ENCODE measurements at places on chromosomes 13 and 19.

- DNase-seq = no peak
Observed at GRCh38 chr19:15635016-15635805, 5.5 kb upstream of the CYP4F3 start.

- no peak for DNase-seq
Observed at GRCh38 chr19:20840371-20840770, 64.3 kb downstream of the ZNF66 start.

DNA sequence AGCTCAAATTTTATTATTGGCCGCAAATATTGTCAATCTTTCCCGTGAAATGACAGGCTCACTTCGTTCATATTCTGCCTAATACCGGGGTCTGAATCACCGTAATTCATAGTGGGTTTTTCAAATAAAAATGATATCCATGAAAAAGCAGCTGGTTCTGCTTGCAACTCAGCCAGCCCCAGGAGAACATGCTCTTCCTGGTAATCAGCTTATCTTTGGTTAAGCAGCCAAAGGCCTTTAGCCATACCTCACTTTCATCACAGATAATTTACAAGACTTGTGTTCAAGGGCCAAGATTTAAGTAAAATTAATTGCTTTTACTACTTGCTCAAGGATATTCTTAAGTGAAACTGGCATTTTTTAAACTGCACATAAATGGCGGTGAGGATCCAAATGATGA, 22.5 kb downstream of the RNASEH2B start:
- DNase-seq = no peak

- no peak for DNase-seq
Observed at GRCh38 chr19:932648-933552, 7.1 kb downstream of the ARID3A start.

DNA sequence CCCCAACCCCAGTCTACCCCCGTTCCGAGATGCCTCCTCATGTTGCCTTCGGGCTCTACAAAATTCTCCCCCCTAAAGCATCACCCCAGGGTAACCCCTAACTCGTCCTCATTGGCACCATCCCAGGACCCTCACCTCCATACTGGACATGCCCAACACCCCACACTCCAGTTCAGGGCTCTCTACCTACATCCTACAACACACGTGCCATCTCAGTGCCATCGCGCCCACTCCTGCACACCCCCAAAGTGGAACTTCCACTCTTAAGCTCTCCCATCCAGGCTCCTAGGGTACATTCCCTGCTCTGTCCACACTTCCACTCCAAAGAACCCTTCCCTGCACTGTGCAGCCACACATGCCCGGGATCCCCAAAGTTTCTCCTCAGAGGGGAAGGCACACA, 827 bp upstream of the FKRP start:
- DNase-seq = no peak

DNA sequence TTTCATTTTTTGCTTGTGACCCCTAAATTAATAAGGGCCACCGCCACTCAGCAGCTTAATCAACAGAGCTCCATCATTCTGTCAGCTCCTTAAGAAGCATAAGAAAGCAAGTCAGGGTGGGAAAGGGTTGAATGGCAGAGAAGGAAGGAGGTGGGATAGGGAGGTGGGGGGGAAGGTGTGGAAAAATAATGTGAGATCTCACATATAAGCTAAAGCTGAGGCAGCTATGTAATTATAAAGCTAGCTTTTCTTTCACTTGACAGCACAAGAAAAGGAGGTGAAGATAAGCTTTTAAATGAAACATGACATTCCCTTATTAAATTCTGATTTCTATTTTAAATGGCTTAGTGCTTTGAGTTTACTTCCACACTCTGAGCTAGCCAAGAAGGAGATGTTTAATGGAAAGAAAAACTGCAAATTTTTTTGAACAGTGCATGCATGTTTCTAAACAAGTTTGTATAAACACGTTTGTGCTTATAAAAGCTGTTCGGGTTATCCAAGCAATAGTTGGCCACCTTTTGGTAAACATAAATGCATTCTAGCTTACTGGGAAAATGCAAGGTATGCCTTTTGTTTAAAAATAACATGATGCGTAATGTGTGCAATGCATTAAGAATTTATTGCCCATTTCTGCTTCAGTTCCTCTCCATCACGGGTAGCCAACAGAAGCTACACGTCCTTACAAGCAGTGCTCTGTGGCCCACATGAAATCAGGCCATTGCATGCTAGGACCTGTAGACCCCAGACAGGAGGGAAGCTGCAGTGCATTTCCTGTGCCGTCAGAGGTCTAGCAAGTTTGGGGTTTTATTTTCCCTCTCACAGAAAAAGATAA, 96.2 kb downstream of the LHFPL6 start:
- no peak for DNase-seq

DNA sequence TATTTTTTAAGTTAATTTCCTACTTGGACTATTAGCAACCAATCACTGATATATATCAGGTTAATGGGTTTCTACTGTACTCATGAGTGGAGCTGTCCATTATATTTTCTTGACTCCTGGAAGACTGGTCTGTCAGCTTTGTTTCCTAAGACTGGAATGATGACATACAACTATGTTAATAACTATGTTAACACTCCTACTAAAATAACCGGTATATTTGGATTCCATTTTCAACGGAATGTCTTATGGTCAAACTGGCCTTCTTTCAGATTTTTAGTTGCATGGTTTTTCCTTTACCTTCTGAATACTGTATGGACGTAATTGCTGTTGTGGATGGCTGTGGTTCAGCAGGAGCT, 45.8 kb upstream of the GPI start:
- DNase-seq = no peak

GRCh38 chr13:71831716-71832115, 35.3 kb downstream of the DACH1 start:
- peak; percentile 63 for DNase-seq

GRCh38 chr19:54530866-54531265, 28.2 kb downstream of the LAIR2 start:
- DNase-seq = no peak

- DNase-seq = no peak
Observed at GRCh38 chr13:79185580-79185979, 220.5 kb downstream of the RBM26 start.

GRCh38 chr13:60146471-60146870, 17.3 kb downstream of the DIAPH3 start:
- no peak for DNase-seq

DNA sequence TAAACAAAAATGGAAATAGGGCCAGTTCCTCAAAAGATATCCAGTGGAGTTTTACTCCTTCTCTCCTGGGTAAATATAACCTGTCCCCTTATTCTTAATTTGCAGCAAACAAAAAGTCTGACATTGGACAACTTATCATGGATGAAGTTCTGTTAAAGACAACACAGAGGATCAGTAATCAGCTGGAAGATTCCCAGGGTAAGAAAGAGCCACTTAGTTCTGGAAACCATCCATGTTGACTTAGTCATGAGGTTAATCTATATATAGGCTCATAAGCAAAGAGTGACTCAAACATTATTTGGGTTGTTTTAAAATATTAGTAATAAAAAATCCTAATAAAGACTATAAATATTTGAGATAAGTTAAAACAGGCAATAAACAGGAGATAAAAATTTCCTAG, 40.5 kb upstream of the EBPL start:
- no peak for DNase-seq

DNA sequence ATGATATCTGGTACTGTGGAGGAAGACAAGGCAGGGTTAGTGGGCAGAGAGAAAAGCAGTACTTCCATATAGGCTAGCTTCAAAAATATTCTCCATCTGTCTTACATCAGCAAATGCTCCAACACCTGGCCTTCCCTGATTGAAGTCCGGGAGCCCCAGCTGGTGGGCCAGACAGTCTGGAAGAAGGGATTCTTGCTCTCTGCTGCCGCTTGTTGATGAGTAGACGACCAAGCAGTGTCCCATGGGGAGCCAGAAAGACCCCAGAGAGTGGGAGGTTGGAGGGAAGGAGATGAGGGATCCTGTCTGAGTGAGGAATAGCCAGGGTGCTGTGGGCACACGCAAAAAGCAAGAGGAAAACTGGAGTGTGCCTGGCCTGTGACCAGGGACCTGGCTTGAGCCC, 95.1 kb downstream of the ATP8A2 start:
- DNase-seq = no peak

DNA sequence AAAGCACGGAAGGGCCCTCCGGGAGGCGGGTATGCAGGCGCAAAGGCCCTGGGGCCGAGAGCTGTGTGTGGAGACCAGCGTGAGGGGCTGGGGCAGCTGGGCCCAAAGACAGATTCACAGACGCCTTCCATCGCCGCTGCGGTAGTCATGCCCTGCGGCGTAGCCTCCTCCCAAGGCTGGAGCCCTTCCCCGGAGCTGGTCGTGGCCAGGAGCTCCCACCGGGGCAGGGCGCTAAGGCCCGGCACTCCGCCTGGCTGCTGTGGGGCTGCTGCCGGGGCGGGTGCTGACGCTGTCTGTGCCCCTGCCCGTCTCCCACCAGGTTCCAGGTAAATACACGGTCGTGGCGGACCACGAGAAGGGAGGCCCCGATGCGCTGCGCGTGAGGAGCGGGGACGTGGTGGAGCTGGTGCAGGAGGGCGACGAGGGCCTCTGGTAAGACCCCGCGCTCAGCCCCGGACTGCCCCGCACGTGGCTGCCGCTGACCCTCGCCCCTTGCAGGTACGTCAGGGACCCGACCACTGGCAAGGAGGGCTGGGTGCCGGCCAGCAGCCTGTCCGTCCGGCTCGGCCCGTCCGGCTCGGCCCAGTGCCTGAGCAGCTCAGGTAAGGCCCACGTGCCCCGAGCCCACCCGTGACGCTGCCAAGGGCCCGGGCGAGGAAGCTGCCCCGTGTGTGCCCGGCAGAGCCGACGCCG, 9.4 kb upstream of the F7 start:
- DNase-seq = no peak

DNA sequence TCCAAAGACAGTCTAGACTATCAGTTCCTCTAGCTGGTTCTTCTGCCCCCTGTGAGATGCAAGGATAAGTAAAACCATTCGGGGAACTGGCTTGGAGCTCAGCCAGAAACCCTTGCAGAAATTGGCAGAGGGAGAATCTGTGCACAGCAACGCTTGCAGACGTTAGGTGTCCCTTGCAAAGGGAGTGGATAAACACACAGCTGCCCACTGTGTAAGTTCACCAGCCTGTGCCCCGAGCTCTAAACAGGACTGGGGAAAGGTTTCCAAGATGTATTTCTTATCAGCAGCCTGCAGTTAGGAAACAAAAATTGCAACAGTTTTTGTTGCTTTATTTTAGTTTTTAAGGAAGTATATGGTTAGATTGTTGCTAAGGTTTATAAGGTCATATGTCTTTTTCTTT, 19.0 kb upstream of the ADGRE1 start:
- no peak for DNase-seq

DNA sequence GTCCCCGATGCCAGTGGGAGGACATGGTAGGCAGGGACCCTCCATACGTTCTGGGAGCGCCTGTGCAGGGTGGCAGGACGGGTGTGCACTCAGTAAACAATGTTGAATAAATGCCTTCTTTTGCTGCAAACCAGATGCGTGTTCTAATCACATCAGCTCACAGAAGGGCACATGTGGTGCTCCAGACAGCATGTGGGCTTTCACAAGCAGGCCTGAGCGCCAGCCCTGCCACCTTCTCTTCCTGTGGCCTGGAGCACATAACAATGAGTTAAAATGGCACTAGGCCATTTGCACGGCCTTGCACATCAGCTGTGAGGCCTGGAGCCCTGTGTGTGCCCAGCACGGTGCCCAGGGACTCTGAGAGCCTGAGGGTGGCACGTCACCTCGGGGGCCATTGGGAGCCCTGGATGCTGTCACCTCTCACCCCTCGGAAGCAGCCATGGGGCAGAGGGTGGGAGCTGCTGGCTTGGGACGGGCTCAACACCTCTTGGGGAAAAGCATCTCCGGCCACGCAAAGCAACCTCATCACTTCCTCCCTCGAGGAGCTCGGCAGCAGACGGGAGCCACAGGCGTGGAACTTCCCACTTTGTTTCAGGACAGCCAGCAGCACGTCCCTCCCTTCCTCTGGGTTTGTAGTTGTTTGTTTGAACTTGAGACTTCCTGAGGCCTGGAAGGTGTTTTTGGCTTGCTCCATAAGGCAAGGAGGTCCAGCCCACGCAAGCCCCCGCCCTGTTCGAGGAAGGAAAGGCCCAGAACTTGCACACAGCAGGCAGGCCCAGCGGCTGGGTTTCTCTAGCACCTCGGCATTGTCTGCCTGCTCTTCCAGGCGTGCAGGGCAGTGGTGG, 9.8 kb downstream of the MCF2L start:
- no peak for DNase-seq

DNA sequence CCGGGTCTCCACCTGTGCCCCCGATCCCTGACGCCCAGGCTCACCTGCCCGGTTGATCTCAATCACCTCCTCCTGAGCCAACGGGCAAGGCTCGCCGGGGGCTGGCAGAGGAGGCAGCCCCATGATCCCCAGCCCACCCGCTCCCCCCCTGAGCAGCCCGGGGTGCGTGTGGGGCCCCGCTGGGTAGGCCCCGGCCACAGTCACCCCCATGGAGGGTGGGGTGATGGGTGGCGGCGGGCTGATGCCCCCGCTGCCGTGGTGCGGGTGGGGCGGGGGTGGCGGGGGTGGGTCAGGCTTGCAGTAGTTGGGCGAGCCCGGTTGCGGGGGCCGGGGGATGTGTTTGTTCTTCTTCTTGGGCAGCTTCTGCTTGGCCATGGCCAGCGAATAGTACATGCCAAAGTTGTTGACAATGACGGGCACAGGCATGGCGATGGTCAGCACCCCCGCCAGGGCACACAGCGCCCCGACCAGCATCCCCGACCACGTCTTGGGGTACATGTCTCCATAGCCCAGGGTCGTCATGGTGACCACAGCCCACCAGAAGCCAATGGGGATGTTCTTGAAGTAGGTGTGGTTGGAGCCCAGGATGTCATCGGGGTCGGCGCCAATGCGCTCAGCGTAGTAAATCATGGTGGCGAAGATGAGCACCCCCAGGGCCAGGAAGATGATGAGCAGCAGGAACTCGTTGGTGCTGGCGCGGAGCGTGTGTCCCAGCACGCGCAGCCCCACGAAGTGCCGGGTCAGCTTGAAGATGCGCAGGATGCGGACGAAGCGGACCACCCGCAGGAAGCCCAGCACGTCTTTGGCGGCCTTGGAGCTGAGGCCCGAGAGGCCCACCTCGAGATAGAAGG, 6.0 kb downstream of the KCNC3 start:
- no peak for DNase-seq

DNA sequence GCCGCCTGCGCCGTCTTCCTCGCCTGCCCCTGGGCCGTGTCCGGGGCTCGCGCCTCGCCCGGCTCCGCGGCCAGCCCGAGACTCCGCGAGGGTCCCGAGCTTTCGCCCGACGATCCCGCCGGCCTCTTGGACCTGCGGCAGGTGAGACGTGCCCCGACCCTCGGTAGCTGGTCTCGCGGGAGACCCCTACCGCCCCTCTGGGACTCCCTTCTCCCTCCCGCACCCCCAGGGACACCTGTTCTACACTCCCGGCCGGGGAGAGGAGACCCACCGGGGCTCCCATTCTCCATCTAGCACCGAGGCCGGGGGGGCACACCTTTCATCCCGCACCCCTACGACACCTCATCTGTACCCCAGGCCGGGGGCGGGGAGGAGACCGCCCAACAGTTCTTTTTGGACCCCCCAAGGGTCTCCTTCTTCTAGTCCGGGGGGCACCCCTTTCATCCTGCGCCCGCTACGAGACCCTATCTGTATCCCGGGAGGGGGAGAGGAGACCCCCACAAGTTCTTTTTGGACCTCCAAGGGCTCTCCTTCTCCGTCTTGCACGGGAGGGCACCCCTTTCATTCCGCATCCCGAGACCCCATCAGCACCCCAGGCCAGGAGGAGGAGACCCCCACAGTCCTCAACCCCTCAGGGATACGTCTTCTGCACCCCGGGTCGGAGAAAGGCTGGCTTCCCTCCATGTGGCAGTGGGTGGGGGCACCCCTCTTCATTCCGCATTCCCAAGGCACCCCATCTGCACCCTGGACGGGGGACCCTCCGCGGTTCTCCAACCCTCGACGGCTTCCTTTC, 533 bp downstream of the TNFSF9 start:
- no peak for DNase-seq

- DNase-seq = no peak
Observed at GRCh38 chr13:103302676-103303075, 236.5 kb upstream of the SLC10A2 start.

Measured in renal cortex interstitium (tissue), 15 donors.